ENCODE measurements at places on chromosomes 12 and 14. TPM values are rescaled to one million over a fixed set of nuclear protein-coding genes. Genes with fewer than 3 reads are reported as not detected.

C12orf50 gene
- not detected for total RNA-seq

ZDHHC22 gene
- not detected for total RNA-seq

- H3K36me3 ChIP-seq, result no peaks in the 10 kb centered on the region
- no peak for DNase-seq
- no peak overlapping the region for H3K27ac ChIP-seq
- H3K4me3 ChIP-seq, result no peak overlapping the region
- H3K4me1 ChIP-seq, result no peaks in the 10 kb centered on the region
Observed at GRCh38 chr12:87266305-87266704, 762.9 kb downstream of the C12orf50 start.

DNA sequence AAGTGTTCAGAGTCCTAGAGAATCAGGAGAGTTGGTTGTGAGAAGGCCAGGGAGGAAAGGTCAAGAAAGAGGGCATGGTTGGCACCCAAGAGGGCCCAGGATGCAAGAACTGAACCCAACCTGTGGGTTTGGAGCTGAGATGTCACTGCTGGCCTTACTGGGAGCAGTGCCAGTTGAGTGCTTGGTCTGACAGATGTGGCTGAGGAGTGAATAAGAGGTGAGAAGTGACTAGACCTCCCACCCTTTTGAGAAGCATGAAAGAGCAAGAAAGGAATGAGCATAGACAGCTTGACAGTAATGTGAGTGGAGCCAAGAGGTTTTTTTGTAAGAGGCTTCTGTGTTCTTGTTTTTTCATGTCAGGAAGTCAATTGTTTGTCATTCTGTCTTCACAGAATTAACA lies 95.3 kb downstream of the FGD4 start:
- H3K27ac ChIP-seq, result no peak overlapping the region
- no peaks in the 10 kb centered on the region for H3K4me1 ChIP-seq
- DNase-seq, result no peak
- H3K4me3 ChIP-seq, result no peak overlapping the region

DNA sequence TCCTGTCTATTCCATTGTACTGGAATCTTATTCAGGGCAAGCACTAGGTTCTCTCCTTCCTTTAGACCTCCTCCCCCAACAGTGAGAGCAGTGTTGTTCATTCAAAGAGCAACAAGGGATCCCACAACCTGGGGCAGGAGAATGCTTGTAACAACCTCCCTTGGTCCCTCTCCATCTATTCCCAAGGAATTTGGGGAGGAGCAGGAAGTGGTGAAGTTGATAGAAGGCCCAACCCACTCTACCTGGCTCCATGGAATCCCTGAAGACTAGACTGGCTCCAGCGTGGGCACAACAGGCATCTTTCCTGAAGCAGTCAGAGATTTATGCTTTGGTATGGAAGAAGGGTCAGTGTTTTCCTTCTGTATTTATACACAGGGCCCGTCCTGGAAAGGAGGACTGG lies 33.4 kb upstream of the CISTR start:
- no peak overlapping the region for H3K4me3 ChIP-seq
- H3K4me1 ChIP-seq, result no peaks in the 10 kb centered on the region
- H3K27me3 ChIP-seq, result no peaks in the 10 kb centered on the region
- H3K36me3 ChIP-seq, result no peaks in the 10 kb centered on the region

DNA sequence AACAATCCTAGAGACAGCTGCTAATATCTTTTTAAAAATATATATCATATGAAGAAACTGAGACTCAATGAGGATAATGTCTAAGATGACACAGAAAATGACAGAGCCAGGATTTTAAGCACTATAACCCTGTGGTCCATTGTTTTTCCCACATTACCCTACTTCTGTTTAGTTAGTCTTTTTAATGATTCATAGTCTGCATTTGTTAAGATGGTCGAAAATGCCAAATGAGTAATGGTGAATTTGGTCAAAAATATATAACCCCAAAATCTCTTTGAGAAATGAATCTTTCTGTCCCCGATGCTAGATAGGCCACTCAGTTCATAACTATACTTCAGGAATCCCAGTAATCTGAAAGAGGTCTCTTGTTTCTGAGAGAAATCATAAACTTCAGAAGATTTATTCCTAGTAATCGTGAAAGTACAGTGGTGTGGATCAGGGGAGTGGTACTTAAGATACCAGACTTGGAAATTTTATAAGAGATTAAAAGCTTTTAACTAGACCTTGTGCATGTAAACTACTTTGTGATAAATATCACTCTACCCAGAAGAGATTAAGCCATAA lies 10.8 kb downstream of the RTRAF start:
- DNase-seq, result no peak
- H3K4me1 ChIP-seq, result no peaks in the 10 kb centered on the region
- no peak overlapping the region for H3K4me3 ChIP-seq
- no peaks in the 10 kb centered on the region for H3K36me3 ChIP-seq

- H3K4me3 ChIP-seq, result no peak overlapping the region
- no peaks in the 10 kb centered on the region for H3K27me3 ChIP-seq
- no peak overlapping the region for H3K27ac ChIP-seq
- no peak for DNase-seq
- H3K4me1 ChIP-seq, result no peaks in the 10 kb centered on the region
- no peaks in the 10 kb centered on the region for H3K36me3 ChIP-seq
Observed at GRCh38 chr12:120514002-120514401, 15.0 kb downstream of the COQ5 start.

DNA sequence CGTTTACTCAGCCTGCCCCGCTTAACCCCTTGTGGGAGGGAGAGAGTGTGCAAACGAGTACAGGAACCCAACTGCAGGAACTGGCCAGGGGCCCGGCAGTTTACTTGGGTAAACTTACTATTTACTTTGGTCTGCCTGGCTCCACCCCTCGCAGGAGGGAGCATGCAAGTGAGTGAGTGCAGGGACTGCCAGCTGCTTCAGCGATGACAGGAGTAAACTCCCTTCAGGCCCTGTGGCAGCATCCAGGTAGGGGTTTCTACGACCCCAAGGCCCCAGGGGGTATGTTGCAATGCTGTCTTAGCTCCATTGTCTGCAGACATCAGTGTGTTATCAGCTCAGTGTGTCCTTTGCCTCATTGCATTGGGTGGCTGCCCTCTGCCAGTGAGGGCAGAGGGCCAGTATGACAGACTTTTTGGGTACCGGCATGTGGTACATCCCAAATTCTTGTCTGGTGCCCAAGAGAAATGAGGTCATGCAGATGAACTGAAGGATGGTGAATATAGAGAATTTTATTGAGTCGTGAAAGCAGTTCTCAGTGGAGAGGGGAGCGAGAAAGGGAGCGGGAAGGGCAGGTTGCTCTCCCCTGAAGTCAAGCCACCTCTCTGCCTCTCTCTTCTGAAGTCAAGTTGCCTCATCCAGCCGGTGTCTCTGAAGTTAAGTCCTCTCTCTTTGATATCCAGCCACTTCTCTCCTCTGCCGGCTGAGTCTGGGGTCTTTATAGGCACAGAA lies 181.8 kb downstream of the FUT8 start:
- H3K4me3 ChIP-seq, result no peak overlapping the region
- no peak overlapping the region for H3K27ac ChIP-seq
- H3K27me3 ChIP-seq, result no peaks in the 10 kb centered on the region
- no peaks in the 10 kb centered on the region for H3K4me1 ChIP-seq
- H3K36me3 ChIP-seq, result no peaks in the 10 kb centered on the region

Measured in prostate gland (tissue), 2 donors.